Activated T-cell treated with anti-CD3 and anti-CD28 coated beads for 4 hours (primary cell): ENCODE measurements at places on chromosomes 1 and 21.

- no peak for DNase-seq
These were observed 14.3 kb upstream of the IFFO2 start for GRCh38 chr1:18970762-18971161.

DNA sequence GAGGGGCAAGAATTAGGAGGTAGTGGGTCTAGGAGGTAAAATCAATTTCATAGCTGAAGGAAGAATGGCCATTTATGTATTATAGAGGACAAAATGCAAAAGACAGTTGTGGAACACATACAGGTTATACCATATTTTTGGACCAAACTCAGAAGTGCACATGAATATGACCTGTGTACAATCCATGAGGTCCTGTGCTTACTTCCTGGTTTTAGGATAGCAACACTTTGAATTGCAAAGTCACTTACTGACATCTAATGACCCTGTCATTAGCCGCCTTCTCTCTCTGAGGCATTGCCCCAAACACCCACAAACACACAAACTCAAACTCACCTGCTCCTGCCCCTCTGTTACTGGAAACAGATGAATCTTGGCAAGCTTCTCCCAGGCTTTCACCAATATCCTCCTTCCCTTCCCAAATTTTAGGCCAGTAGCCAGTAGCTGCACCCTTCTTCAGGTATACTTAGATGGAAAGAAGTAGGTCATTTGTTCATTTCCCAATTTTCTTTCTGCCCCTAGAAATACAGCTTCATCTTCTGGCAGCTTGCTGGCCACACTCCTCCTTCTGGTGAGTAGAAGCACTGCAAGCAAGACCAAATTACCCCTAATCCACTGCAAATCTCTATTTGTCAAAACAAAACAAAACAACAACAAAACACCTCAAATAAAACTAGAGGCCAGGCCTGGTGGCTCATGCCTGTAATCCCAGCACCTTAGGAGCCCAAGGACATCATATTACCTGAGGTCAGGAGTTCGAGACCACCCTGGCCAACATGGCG lies 13.7 kb upstream of the RPL5 start:
- DNase-seq: peak; percentile 16

DNA sequence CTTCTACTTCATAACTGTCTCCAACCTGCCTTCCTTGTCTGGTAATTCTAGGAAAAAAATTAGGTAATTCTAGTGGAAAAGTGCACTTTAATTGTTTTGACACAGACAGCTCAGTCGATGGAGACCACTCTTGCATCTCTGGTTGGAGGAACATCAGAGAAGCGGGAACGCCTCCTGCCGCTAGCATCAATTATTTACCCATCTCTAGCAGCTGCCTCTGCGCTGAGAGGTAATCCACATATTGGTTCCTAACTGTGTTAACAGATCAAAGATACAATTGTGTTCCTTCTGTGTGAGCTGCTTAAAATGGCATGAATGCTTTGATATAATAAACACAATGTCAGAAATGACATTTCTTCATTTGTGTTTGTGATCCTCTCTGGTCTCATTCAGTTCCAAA lies 33.3 kb downstream of the C2CD2 start:
- DNase-seq: no peak

- no peak for DNase-seq
These were observed 356.3 kb upstream of the CAMK1G start for GRCh38 chr1:209227171-209227570.

DNA sequence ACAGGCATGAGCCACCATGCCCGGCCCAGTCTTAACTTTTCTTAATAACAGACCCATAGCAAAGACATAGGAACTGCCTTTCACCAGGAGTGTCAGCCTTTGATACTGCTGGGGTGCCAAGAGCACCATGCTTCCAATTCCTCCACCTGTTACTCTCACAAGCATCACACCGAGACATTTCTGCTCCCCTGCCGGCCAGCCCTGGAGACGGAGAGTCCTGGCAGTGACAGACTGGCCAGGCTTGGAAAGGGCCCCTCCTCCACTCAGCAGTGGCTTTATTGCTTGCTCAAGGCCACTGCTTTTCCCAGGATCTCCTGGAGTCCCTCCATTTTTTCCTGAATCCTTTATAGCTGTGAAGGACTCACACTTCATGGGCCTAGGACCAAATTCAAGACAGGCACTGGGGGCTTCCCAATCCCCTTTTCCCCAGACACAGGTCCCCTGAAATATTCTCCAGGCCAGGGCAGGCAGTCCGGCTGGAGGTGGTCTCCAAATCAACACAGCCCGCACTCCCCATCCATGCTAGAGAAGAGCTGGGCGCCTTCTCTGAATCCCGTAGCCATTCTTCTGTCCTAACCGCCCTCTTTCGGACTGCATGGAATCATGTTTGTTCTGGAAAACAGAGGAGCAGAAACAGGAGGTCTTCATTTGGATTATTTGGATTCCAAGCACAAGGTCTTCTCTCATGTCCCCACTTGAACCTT lies 25.5 kb upstream of the PTPRF start:
- DNase-seq: no peak

GRCh38 chr1:168470901-168471431 lies 72.8 kb downstream of the XCL2 start:
- no peak for DNase-seq

GRCh38 chr1:64955097-64956009 lies 11.0 kb downstream of the JAK1 start:
- DNase-seq: no peak

- DNase-seq: no peak
These were observed 34.4 kb downstream of the CAPN9 start for GRCh38 chr1:230781594-230781993.

- DNase-seq: no peak
These were observed 28.0 kb upstream of the RNF2 start for GRCh38 chr1:185017338-185017737.

DNA sequence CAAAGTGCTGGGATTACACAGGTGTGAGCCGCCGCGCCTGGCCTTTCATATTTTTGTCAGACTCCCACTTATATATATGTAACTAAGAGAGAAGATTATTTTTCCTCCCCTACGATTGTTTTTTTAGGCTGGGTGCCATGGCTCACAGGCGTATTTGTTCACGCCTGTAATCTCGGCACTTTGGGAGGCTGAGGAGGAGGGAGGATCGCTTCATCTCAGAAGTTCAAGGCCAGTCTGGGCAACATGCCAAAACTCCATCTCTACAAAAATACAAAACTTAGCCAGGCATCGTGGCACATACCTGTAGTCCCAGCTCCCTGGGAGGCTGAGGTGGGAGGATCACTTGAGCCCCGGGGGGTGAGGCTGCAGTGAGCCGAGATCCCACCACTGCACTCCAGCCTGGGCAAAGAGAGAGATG lies 23.9 kb upstream of the ITLN2 start:
- no peak for DNase-seq

- DNase-seq: peak; percentile 49
These were observed 771 bp upstream of the RAD54L start for GRCh38 chr1:46246548-46247435.

GRCh38 chr1:164662462-164662861 lies 103.5 kb downstream of the PBX1 start:
- DNase-seq: no peak

DNA sequence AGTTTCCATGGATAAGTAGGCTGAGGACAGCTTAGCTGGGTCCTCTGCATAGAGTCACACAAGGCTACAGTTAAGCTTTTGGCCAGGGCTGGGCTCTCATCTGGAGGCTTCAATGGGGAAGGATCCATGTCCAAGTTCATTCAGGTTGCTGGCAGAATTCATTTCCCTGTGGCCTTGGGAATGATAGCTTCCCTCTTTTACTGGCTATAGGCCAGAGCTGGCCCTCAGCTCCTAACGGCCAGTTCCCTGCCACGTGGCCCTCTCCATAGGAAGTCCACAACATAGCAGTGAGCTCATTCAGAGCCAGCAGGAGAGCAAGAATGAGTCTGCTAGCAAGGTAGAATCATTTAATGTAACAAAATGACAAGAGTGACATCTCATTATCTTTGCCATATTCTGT lies 15.1 kb upstream of the PODN start:
- no peak for DNase-seq

DNA sequence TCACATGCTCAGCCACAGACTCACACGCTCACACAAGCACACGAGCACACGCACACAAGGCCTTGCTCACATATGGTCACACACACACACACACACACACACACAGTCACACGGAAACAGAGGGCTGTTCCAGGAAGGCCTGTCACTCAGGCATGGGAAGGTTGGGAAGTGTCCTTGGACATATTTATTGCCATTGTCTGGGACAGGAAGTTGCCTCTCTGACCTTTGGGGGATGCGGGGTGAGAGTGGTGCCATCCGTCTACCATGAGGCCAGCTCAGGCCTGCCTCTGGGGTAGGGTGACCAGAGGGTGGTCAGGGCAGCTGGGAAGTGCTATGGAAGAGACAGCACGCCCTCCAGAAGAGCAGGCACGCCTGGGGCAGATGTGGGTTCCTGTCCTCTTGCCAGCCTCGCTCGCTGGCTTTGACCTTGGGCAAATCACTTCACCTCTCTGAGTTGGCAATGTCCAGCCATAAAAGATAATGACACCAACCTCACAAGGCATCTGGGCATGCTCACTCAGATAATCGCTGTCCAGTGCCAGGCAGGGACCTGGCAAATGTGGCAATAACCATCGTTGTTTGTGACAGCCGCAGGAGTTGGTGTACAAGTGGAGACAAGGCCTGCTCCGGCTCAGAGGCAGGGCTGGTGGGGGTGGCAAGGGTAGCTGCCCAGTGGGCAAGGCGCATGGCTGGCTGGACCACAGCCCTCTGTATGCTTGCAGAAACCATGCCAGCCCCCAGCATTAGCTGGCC lies 8.0 kb upstream of the GUCA2A start:
- DNase-seq: no peak

DNA sequence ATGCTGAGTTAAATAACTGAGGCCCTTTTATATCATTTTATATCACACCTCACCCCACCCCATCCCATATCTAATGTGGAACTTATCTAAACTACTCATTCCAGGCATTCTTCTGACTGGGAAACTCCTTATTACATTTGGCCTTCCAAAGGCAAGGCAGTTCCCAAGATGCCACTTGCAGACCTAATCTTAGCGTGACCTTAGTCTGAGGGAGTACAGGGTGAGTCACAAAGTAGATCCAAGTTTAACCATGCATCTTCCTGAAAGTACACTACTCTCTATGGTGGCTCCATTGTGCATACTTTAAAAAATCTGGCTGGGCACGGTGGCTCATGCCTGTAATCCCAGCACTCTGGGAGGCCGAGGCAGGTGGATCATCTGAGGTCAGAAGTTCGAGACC lies 353.6 kb upstream of the C1orf87 start:
- no peak for DNase-seq

DNA sequence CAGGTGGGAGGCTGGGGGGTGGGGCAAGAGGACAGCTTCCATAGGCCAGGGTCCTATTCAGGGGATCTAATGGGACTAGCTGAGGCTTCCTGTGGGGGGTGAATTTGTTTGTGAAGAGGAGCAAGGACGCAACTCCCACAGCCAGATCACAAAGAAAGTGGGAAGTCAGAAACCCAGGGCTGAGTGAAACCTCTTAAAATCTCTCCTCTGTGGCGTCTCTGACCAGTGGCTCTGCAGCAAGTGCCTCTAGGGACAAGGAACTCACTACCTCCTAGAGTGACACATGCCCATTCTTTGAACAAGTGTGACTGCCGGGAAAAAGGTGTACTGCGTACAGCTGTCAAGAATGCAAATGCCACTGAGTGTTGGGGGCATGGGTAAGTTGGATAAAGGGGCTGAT lies 187.9 kb downstream of the HIVEP3 start:
- DNase-seq: no peak

DNA sequence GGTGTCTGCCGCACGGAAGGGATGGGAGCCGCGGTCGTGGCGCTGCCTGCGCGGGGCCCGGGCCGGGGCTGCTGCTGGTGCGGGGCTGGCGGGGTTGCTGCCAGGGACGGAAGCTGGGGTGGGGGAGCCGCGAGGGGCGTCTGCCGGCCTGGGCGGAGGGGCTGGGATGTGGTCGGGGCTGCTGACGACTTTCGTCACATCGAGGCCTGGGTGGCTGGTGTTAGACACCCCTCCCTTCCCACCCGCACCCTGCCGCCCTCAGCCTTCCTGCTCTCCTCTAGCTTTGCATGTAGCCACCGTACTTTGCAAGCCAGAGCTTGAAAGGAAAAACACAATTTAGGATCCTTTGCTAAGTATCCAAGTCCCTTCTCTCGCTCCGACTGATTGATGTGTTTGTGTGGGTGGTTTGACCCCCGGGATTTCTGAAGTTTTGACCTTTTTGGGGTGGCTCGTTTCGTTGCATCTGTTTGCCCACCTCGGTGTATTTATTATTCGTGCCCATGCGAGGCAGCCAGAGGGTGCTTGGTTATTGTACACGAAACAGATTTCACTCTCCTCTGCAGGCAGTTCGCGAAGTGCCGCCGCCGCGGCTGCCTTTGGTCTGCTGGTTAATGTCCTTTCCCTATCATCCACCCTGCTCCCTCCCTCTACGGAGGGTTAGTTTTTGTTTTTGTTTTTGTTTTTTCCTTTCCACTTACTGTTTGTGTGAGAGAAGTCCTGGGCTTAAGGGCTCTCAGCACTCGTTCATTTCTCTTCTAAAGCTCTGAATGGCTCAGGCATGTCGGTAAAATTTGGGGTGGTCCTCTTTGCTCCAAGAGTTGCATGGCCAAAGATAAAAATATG lies 868 bp downstream of the C1orf21 start:
- DNase-seq: no peak

GRCh38 chr1:24105368-24106160 lies 6.4 kb downstream of the MYOM3 start:
- DNase-seq: no peak

DNA sequence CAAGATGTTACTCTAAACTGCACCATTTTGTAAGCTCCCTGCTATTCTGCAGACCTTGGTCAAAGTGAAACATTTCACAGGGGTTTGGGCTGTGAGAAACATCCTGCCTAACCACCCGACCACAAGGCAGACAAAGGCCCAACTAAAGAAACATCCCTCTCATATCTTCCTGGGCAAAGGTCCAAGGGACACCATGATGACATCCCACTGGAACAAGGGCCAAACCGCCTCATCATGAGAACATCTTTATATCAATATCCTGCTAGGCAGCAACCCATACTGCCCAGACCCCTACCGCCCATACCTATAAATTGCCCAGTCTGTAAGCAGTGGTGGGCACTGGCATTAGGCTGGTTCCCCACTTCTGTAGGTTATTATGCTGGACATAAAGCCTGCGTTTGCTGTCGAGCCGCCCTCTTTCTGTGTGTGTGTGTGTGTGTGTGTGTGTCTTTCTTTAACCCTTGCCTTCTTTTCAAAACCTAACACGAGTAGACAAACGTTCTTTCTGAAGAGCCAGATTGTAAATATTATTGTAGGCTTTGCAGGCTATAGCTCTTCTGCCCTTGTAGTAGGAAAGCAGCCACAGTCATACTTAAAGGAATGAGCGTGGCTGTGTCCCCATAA lies 1.0 kb upstream of the PPIE start:
- DNase-seq: no peak

DNA sequence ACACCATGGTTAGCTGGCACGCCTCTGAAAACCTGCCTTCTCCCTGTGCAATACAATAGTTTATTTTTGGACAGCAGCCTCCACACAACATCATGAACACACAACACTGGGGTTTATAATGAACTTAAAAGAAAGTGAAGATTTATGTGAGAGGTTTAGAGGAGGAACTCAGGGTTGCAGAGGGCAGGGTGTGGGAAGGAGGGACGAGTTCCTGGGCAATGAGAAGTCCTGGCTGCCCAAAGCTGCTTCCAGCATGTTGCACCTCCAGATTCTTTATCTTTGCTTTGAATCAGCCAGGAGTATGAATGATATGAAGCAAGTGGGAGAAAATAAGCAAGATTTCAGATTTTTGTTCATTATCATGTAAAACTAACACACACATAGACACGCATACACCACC lies 11.3 kb upstream of the LRRC8D start:
- DNase-seq: no peak
